Neuronal stem cell (in vitro differentiated cells): ENCODE measurements at places on chromosomes 7 and 10.

DNA sequence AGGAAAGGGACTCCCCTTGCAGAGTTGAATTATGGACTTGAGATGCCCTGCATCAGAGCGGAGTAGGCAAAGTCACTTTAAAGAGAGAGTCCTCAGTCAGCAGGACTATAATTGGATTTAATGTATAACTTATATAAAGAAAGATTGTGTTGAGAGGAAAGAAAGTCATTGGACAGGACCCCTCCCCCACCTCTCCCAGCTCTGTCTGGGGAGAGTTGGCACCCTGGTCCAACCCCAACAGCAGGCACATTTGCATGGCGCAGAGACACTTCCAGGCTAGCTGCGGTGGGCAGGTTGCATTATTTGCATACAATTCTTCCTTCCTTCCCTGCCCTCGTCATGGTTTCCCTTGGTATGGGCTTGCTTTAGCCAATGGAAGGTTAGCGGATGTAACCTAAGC, 46.1 kb upstream of the NPTX2 start:
- no peak for DNase-seq

DNA sequence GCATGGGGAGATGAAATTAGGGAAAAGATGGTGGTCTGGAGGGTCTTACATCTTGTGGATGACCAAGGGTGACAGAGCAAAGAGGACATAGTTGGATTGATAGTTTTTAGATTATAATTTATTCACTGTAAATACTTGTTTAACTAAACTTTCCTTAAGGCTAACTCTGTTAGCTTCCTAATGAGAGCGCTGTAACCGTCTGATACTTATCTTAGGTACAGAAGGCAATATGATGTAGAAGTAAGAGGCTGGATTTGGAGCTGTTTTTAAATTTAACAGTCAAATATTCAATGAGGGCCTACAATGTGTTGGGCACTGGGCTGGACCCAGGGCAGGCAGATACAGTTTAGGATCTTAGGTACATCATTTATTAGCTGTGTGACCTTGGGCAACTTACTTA, 36.0 kb downstream of the PRKAR2B start:
- DNase-seq = no peak

DNA sequence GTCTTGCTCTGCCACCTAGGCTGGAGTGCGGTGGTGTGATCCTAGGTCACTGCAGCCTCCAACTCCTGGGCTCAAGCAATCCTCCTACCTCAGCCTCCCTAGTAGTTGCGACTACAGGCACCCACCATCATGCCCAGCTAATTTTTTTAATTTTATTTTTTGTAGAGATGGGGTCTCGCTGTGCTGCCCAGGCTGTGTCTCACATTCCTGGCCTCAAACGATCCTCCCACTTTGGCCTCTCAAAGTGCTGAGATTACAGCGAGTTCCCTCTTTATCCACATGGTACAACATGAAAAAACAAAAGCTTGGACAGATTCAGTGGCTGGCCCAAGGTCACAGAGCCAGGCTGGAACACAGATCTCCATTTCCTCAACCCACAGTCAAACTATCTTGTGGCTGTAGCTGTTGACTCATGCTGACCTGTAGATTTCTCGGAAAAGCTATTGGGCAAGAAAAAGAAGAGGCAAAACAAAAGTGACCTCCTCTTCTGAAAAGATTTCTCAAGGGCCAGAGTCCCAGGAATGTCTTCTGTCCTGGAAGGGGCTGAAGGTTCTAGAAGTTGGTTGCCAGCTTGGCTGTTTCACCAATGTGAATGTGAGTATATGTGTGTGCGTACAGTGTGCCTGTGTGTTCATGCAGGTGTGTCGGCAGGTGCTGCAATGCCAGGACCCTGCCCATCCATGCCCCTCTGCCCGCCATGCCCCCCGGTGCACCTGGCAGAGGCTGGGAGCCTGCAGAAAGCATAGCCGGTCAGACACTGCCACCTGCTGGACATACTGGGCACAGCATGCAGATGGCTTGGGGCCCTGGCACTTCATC, 28.4 kb downstream of the TMEM130 start:
- DNase-seq = peak; percentile 47

DNA sequence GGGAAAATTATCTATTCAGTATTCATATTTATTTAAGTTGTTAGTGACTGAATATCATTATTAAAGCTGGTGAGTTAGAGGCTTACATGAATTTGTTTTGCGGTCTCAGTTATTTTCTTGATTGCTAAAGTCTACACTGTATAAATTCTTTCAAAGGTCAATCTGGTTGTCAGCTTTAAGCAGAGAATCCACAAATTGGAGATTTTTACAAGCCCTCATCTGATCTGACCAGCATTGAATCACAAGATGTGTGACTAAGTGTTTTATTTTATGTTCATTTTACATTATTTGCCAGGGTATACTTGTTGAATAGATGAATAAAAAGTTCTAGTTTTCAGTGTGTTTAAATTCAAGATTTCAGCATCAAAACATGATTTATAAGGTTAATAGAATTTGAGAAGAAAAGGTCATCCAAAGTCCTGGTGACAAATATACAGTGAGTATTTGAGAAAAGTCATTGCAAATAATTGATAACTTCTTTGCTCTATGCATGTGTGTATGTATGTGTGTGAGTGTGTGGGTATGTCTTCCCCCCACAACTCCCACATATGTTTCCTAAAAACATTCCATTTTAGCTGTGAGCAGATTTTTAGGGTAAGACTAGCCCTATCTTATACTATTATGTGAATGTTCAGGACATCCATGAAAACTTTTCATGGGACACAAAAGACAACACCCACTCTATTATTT, 4.4 kb downstream of the SEMA3A start:
- no peak for DNase-seq

DNA sequence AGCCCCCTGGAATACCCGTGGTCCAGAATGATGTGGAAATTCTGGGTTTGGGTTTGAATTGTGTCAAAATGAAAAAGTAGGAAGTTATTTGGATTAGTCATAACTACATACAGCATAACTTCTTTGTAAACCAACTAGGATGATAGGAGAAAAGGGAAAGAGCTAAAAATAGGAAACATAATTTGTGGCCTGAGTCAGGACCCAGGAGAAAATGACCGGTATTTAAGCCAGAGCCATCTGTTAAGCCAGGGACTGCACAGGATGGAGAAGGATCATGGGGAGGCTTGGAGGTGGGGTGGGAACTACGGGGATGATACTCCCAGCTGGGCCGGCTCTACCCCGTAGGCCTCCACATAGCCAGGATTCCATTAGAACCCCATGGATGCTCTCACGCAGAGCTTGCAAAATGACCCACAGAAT, 98.6 kb downstream of the MYOF start:
- no peak for DNase-seq

GRCh38 chr7:83060218-83060617, 102.5 kb downstream of the PCLO start:
- no peak for DNase-seq

DNA sequence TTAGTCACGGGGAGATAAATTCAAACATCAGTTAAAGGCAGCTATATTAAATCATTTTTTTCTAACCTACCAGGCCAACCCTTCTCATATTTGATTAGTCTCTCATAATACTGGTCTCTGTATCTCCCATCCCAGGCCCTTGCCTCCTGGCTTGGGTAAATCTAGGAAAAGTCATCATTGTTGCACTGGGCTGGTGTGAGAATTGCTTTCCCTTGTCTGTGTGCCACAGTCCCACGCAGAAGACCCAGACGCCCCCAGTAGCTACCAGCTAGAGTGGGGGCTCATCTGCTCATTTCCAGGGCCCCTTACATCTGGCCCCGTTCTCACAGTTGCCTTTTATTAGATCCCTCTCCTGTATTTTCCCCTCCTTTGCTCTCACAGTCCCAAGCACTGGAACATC, 67.6 kb upstream of the VIPR2 start:
- DNase-seq = no peak

GRCh38 chr10:7618461-7618860, 48.3 kb downstream of the ITIH5 start:
- DNase-seq = no peak

DNA sequence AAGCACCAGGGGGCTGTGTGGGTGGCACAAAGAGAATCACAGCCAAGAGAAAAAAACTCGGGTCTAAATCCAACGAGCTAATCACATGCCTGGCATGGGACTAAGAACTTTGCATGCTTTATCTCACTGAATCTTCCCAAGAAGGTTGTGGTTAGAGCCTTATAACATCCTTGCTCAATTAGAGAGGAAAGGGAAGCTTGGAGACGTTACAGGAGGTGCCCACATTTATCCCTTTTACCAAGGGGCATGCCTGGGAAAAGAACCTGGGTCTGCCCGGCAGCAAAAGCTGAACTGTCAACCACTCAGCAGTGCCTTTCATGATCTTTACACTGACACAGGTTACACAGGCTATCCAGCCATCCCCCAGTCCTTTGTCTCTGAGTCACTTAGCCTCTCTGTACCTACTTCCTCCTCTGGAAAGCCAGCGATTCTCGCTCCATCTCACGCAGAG, 190.1 kb downstream of the PRPF18 start:
- no peak for DNase-seq

DNA sequence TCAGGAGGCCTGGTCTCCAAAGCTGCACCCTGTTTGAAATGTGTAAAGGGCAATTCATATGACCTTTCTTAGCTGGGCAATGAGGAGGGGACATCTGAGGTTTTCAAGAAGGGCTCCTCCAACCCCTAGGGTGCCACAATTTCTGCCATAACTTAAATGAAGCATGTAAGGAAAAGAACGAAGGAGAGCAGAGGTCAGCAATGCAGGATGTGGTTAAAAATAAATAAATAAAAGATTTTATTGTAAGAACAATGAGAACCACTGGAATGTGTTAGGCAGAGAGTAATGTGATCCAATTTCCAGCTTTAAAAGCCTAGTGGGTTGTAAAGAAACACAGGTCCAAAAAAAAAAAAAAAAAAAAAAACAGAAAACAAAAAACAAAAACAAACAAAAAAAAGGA, 673.1 kb downstream of the TNS3 start:
- DNase-seq = no peak
